ENCODE measurements at places on chromosomes 4 and X.

DNA sequence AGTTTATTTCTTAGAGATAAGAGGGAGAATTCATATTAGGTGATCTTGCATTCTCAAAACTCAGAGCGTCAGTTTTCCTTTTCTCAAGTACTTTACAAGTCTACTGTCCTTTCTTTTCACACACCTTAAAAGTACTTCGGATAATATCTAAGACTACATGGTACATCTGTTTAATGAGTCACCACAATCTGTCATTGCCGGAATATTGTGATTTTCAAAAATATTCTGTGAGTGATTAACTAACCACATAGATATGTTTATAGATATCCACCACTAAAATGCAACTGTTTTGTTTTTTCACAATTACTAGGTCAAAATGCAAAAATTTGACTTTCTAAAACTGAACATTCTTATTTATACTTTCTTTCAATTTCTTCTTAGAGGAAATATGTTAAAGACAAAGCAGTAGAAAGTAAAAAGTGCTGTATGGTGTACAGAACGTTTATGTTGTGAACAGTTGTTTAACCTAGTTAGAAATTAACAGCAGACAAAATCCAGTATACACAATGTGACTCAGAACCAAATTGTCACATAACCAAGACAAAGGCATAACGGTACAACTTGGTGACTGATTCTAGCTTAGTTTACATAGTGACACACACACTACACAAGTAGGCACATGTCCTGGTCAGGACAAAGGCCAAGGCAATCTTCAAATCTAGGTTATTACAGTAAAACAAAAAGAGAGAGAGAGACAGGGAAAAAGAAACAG lies 482.9 kb downstream of the NAF1 start:
- DNase-seq = no peak

- no peak for DNase-seq
Observed at GRCh38 chr4:137881641-137882040, 349.3 kb upstream of the PCDH18 start.

GRCh38 chr4:116501954-116502353 lies 583.4 kb downstream of the TRAM1L1 start:
- DNase-seq = no peak

DNA sequence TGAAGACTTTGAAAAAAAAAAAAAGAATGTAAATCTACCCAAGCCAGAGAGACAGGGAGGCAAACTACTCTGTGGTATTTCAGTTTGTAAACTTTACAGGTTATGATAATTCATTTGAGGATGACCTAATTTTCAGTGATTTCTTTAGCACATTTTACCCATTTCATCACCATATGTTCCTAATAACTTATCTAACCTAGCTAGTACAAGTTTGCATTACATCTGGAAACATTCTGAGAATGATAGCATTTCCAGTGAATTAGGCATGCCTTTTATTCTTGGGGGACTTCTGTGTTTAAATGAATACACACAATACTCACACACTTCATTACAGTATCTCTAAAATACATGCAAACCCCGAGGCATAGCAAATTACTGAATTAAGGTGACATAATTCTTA lies 1055.5 kb downstream of the PCDH18 start:
- DNase-seq = no peak

GRCh38 chr4:113998079-113998478 lies 18.6 kb upstream of the ARSJ start:
- DNase-seq = no peak

GRCh38 chrX:133988010-133988409 lies 2.6 kb upstream of the GPC3 start:
- no peak for DNase-seq

GRCh38 chr4:174928174-174928573 lies 10.0 kb downstream of the ADAM29 start:
- no peak for DNase-seq

GRCh38 chr4:151888367-151888866 lies 127.6 kb upstream of the GATB start:
- peak; percentile 12 for DNase-seq

DNA sequence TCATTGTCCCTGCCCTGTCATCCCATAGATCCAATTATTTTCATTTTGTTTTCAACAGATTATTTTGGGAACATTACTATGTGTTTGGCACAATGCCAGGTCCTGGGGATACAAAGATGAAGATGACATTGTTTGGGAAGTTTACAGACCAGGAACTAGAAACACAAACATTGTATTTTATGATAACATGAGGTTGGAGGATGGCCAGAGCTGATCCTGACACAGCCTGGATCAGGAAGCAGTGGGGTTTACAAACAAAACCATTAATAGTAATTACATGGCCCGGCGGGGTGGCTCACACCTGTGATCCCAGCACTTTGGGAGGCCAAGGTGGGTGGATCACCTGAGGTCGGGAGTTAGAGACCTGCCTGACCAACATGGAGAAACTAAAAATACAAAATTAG lies 29.9 kb downstream of the CLRN2 start:
- DNase-seq = no peak

DNA sequence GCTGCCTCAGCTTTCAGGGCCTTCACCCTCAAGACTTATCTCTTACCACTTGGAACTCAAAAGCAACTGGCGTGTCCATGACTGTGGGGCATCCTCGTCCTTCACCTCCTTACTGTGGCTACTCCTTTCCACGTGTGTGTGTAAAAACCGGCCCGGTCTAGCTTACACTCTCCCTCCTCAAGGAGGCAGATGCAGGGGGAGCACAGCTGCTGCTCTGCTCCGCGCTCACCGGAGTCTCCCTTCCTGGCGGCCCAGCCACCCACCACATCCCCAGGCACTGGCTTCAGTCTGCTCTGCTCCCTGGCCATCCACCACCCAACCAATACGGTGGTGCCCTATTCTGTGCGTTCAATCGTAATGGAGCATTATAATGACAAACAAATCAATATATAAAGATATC lies 8.3 kb downstream of the RNF212 start:
- no peak for DNase-seq

DNA sequence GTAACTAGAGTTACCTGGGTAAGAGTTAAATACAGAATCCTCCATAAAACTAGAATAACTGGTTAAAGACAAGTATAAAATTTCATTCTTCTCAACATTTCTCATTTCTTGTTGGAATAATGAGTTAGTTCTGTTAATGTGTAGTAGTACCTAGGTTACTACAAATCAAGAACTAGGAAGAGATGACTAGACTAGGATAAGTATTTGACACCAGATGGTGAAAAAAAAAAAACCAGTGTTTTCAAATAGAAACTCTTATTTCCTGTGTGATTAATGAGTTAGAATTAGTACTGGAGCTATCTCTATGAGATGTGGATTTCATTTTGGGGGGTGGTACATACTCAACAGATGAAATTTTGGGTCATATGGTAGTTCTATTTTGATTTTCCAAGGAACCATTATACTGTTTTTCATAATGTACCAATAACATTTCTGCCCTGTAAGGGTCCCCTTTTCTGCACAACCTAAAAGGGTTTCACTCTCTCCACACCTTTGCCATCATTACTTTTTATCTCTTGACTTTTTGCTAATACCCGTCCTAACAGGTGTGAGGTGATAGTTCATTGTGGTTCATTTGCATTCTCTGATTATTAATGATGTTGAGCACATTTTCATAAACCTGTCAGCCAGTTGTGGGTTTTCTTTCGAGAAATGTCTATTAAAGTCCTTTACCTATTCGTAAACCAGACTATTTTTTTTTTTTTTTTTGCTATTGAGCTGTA lies 1.7 kb upstream of the VCX start:
- DNase-seq = no peak

DNA sequence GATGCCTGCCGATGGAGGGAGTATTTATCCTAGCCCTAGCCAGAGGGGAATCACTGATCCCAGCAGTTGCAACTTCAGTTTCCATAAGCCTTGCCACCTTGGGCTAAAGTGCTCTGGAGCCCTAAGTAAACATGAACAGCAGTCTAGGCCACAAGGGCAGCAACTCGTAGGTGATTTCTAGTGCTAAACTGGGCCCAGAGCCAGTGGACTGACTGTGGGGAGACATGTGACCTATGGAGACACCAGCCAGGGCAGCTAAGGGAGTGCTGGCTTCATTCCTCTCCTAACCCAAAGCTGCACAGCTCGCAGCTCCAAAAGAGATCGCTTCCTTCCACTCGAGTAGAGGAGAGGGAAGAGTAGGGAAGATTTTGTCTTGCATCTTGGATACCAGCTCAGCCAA lies 120.8 kb upstream of the MAGEA10 start:
- DNase-seq = no peak

DNA sequence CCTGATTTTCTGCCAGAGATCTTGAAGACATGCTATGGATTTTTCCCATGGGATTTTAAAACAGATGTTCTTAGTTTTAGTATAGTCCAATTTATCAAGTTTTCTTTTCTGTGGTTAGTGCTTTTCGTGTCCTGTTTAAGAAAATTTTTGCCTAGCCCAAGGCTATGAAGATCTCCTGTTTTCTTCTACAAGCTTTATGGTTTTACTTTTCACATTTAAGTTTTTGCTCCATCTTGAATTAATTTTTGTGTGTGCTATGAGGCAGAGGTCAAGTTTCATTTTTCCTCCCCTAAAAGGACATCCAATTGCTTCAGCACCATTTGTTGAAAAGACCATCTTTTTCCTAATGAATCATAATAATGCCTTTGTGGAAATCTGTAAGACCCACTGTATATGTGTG lies 65.6 kb downstream of the POLR2B start:
- DNase-seq = no peak

GRCh38 chr4:1793496-1793840 lies 375 bp downstream of the FGFR3 start:
- DNase-seq = peak; percentile 44

GRCh38 chr4:113524096-113524495 lies 237.4 kb downstream of the CAMK2D start:
- peak; percentile 19 for DNase-seq

DNA sequence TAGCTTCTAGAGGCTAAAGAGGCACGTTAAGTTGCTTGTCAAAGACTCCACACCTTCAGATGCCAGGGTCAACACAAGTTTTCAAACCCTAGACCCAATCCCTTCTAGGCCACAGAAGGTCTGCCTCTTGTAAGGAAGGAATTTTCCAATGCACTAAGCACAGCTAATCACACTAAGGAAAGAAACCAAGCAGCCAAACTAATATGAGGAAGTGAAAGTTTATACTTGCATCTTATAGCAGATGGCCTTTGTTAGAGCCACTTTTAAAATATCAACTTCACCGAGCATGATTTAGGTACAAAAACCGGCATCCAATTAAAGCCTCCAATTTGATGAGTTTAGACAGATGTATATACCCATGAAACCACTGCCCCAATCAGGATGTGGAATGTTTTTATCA lies 9.9 kb downstream of the FHL1 start:
- DNase-seq = no peak

GRCh38 chrX:15505101-15505500 lies 4.5 kb downstream of the BMX start:
- no peak for DNase-seq

- DNase-seq = peak; percentile 11
Observed at GRCh38 chr4:174214101-174214878, 69.2 kb downstream of the FBXO8 start.

DNA sequence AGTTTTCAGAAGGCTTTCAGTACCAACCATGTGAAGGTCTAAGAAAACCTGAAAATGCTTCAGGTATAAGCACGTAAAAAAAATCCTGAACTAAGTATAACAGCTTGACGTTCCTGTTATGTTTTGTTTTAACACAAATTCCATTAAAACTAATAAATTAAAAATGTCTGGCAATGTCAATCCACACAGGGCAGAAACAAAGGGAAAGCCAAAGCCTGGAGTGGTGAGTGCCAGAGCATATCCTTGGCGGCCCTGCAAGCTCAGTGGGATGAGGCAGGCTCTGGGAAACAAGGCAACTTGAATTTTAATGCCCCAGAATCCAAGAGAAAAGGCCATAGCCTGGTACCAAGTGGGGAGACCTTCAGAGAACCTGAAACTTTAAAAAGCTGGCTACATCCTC lies 78.2 kb downstream of the EPHA5 start:
- DNase-seq = no peak

DNA sequence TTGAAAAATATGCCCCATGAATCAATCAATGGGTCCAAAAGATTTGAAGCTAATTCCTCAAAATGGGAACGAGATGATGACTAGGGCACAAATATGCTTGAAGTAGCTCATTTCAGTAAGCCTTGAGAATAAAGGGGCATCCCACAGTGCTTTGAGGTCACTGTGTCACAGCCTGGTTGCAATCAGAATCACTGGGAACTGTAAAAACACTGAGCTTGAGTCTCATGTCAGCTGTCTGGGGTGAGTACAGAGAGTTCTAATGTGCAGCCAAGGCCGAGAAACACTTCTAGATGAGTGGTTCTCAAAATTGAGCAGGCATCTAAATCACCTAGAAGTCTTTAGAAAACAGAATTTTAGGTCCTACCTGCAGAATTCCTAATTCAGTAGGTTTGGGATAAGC lies 120.5 kb upstream of the EGFL6 start:
- no peak for DNase-seq

DNA sequence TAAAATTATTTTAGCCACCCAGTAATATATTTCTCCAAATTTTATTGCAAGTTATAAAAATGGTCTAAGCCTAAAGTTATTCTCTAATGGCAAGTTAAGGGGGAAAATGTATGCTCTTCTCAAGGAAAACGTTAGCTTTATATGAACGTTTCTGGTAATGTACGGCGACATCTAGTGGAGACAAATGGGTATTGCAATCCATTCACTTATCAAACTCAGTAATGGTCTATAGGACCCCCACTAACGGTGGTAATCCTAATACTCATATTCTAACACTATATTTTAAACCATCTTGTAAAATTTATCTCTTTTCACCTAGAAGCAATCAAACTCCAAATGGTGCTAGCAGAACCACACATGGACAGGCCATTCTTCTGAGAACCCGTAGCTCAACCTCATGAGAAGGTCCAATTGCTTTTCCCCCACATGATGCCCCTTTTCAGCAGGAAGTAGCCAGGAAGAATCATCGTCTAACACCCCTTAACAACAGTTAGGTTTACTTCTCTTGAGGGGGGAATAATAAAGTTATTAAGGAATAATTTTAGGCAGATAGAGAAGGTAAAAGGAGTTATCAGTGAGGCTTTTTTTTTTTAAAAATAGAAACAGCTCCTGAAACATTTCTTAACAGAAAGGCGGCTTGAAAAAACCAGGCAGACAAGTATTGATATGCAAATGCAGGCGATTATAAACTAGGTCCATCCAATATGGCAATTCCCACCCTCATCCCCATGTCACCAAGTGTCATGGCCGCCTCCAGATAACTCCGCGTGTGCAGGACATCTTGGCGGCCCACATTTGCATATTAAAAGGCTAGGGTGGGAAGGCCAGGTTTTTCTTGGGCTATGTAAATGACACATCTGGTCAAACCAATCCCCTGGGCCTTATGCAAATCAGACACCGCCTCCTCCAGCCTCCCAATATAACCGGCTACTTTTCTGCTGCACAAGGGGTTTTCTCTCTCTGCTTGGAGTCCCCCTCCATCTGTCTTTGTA lies 35.0 kb downstream of the NUDT11 start:
- DNase-seq = peak; percentile 44

DNA sequence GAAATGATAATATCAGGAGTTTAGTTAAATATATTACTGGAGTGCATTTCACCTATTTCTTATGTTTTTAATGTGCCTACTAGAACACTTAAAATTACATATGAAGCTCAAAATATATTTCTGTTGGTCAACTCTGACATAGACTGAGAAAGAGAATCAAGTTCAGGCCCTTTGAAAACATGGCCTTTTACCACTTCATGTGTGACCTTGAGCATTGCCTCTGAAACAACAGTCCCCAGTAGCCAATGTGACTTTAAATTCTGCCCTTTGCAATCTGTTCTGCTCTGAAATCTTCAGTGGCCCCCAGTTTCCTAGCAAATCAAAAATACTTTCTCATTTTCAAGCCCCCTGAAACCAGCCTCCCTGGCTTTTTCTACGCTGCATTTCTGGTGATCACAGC lies 50.1 kb upstream of the TBC1D14 start:
- no peak for DNase-seq

- no peak for DNase-seq
Observed at GRCh38 chr4:151772274-151772673, 11.5 kb upstream of the GATB start.

- no peak for DNase-seq
Observed at GRCh38 chr4:163233321-163233720, 66.6 kb upstream of the NAF1 start.
